ENCODE measurements at places on chromosomes 12 and 14. TPM values are rescaled to one million over a fixed set of nuclear protein-coding genes. Genes with fewer than 3 reads are reported as not detected.

DNA sequence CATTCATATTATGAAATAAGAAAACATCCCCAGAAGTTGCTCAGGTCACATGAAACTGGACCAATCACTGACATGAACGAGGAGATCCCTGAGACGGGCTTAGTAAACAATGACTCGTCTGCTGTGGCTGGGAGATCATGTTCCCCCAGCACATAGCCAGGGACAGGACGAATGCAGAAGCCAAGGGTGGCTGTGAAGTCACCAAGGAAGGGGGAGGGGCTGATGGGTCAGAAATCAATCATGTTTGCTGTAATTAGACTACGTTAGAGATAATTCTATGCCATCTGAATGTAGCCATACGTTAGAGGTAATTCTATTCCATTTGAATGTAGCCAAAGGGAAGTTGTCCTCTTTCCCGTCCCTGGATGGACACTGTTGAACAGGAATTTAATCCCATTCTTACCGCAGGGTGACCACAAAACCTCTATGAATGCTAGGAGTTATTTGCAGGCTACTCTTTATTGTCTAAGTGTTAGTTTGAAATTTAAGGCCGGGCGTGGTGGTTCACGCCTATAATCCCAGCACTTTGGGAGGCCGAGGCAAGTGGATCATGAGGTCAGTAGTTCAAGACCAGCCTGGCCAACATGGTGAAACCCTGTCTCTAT lies 332.9 kb downstream of the TMEM132D start:
- DNase-seq: no peak

GRCh38 chr14:89219051-89219450 lies 198.0 kb downstream of the FOXN3 start:
- DNase-seq: no peak

DNA sequence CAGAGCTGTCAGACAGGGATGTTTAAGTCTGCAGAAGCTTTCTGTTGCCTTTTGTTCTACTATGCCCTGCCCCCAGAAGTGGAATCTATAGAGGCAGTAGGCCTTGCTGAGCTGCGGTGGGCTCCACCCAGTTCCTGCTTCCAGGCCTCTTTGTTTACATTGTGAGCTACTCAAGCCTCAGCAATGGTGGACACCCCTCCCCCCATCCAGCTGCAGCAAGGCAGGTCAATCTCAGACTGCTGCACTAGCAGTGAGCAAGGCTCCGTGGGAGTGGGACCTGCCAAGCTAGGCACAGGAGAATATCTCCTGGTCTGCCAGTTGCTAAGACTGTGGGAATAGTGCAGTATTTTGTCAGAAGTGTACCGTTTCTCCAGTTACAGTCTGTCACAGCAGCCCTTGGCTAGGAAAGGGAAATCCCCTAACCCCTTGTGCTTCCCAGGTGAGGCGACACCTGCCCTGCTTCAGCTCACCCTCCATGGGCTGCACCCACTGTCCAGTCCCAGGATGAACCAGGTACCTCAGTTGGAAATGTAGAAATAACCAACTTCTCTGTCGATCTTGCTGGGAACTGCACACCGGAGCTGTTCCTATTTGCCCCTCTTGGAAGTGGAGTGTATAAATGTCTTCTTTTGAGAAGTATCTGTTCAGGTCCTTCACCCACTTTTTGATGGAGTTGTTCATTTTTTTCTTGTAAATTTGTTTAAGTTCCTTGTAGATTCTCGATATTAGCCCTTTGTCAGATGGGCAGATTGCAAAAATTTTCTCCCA lies 213.5 kb upstream of the SLC38A2 start:
- DNase-seq: peak; percentile 10

GRCh38 chr12:130714091-130714590 lies 2.0 kb downstream of the RIMBP2 start:
- no peak for DNase-seq

DNA sequence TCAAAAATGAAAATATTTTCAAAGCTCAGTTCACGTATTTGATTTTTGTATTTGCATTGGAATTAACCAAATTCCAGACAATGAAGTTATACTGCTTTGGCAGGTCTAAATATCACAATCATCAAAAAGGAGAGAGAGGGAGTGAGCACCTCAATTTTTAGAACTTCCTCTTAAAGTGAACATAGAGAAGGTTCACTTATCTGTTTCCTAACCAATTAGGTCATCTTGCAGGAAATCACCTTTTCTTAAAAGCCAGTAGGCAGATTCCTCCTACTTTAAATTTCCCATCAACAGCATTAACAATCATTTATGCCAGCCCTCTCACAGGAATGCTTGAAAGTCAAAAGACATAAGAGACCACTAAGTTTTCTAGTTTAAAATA lies 388.7 kb downstream of the ZFP36L1 start:
- no peak for DNase-seq

Gene FAIM2
- polyA plus RNA-seq: 5.3 TPM

Gene TCP11L2
- 13.5 TPM for polyA plus RNA-seq

GRCh38 chr14:93902619-93903307 lies 24.4 kb upstream of the FAM181A start:
- no peak for DNase-seq

GRCh38 chr14:104545942-104546501 lies 33.5 kb upstream of the C14orf180 start:
- DNase-seq: no peak

DNA sequence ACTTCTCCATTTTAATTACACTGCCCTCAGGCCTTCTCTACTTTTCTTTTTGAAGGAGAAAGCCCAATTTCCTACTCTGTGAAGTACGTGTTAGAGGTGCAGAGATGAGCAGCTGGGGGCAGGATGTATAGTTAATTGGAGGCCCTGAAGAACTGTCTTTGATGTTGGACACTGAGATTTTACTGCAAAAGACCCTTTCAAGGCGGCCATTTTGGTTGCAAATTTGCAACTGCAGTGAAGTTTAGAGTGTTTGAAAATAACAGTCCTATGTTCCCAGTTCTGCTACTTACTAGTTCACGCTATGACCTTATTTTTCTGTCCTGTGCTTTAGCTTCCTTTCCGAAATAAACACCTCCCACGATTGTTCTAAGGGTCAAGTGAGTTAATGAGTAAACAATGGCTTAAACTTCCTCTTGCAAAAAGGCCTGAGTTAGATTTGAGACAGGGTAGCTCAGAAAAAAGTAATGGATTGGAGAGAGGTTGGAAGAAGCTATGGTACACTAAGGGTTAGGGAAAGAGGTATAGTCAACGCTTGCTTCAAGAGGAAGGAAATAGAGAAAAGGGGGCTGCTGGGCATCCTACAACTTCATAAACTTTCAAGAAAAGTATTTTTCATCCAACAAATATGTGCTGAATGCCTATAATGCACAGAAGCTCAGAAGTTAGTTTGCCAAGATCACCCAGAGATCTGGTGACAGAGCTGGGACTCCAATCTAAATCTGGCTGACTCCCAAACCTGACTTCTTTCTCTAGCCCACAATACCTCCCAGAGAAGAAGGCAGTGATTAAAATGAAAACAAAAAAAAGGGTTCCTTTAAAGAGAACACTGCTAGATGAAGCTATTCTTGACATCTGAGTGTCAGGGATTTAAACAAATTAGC lies 26.4 kb upstream of the DICER1 start:
- DNase-seq: no peak

DNA sequence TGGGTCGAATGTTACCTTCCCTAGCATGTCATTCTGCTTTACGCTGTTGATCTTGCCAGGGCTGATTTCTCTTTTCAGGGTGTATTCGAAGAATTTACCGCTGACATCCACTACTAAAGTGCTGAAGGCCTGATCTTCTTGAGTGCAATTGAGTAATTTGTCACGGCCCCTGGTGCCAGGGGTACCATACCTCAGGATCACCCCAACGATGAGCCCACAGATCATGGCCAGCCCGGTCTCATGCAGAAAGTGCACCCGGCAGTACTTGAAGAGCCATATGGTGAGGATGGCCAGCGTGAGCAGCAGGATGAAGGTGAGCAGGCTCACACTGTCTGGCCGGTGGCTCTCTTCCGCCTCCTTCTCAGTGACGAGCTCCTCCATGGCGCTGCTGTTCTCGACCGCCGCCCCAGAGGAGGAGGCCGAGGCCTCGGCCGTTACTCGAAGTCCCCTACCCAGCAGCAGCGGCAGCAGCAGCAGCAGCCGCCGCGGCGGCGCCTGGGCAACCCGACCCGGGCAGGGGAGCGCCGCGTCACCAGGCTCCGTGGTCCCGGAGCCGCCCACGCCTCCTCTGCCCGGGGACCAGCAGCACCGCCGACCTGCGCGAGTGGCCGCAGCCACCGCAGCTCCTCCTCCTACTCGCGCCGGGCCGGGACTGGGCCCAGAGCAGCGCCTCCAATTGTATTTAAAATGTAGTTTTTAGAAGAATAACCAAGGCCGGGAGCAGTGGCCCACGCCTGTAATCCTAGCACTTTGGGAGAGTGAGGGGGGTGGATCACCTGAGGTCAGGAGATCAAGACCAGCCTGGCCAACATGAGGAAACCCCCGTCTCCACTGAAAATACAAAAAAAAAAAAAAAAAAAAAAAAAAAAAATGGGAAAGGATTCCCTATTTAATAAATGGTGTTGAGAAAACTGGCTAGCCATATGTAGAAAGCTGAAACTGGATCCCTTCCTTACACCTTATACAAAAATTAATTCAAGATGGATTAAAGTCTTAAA lies 58.5 kb upstream of the TMPO start:
- peak; percentile 46 for DNase-seq

Gene FSCB
- polyA plus RNA-seq: not detected

DNA sequence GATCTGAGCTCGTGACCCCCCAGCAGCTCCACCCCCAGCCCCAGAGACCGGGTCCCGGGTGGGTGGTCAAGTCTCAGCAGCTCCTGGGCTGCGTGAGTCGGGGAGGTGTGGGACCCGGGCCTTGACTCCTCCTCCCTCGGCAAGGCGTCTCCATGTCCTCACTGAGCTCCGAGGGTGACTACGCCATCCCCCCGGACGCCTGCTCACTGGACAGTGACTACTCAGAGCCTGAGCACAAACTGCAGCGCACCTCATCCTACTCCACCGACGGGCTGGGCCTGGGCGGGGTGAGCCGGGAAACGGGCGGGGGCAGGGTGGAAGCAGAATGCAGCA lies 28.1 kb downstream of the PIGH start:
- no peak for DNase-seq

DNA sequence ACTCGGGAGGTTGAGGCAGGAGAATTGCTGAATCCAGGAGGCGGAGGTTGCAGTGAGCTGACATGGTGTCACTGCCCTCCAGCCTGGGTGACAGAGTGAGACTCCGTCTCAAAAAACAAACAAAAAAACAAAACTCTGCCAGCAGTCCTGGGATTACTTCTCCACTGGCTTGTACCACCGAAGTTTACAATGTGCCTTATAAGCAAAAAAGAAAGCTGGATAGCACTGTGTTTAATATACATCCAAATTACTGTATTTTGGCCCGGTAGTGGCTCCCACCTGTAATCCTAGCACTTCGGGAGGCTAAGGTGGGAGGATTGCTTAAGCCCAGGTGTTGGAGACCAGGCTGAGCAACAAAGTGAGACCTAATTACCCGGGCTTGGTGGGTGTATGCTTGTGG lies 16.7 kb downstream of the HOMEZ start:
- DNase-seq: no peak

DNA sequence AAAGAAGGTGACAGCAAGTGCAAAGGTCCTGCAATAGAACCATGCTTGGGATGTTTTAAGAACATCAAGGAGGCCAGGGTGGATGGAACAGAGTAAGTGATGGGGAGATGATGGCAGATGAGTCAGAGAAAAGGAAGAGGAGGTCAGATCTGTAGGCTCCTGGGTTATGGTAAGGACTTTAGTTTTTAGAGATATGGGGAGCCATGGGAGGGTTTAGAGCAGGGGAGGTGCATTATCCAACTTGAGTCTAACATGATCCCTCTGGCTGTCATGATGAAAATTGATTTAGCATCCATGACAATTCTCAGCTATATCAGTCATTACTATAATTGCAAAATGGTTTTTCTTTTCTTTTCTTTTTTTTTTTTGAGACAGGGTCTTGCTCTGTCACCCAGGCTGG lies 7.3 kb upstream of the PLBD2 start:
- no peak for DNase-seq

GRCh38 chr12:43982544-43982943 lies 146.7 kb downstream of the TMEM117 start:
- no peak for DNase-seq

DNA sequence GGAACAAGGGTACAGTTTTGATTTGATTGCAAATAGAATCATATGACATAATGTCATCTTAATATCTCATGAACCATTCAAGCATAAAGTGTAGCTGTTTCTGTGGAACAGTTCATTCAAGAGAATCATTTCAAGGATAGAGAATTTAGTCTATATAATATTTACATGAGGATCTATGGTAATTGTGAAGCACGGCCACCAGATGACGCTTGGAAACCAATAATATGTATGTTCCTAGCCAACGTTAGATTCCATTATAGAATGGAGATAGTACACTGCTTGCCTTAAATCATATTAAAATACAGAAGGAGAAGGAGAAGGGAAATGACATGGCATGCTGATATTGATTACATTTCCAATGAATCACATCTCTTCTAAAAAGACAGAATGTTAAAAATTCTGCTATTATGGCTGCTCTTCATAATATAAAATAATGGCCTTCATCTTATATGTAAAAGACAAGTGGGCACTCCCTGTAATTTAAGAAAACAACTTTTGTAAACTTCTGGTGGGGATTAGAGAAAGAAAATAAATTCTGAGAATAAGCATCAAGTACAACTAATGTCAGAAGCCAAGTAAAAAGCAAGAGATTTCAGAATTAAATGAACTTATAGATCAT lies 351.0 kb downstream of the NAV3 start:
- peak; percentile 6 for DNase-seq

- no peak for DNase-seq
These were observed 256.6 kb upstream of the FOXN3 start for GRCh38 chr14:89673512-89674225.

- no peak for DNase-seq
These were observed 3.0 kb upstream of the IFI27L2 start for GRCh38 chr14:94132285-94132887.

DNA sequence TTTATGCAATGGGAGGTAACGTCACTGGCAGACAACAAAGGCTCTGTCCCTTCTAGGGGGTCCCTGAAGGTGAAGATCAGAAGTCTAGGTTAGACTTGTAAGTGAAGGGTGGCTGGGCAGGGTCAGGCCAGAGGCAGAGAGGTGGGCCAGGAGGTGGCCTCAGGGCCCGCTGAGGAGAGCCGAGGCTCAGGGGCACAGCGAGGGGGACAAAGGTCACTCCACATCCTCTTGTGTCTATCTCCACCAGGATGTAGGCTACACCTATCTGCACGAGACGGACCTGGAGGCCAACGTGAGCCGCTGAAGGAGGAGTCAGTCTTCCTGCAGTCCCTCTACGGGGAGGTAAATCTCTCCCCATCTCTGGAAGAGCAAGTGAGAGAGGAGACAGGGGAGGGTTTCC lies 20.3 kb downstream of the KRT85 start:
- DNase-seq: no peak

Gene TSPAN11
- polyA plus RNA-seq: 6.0 TPM

Gene NUAK1
- polyA plus RNA-seq: 10.4 TPM

DNA sequence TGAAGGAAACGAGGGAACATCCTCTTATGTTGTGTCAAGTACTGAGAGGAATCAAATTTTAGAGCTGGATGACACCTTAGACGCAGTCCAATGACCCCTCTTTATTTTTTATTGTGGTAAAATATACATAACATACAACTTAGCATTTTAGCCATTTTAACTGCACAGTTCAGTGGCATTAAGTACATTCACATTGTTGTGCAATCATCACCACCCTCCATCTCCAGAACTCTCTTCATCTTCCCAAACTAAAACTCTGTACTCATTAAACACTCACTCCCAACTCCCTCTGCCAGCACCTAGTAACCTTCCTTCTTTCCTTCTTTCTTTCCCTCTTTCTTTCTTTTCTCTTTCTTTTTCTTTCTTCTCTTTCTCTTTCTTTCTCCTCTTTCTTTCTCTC lies 97.2 kb upstream of the SLC24A4 start:
- DNase-seq: no peak

Gene HVCN1
- 9.1 TPM for polyA plus RNA-seq
